ENCODE measurements at places on chromosomes 12 and 14.

GRCh38 chr12:68410018-68410660 lies 78.0 kb upstream of the MDM1 start:
- no peak for DNase-seq

GRCh38 chr14:53295985-53296582 lies 143.0 kb upstream of the DDHD1 start:
- peak; percentile 61 for DNase-seq

DNA sequence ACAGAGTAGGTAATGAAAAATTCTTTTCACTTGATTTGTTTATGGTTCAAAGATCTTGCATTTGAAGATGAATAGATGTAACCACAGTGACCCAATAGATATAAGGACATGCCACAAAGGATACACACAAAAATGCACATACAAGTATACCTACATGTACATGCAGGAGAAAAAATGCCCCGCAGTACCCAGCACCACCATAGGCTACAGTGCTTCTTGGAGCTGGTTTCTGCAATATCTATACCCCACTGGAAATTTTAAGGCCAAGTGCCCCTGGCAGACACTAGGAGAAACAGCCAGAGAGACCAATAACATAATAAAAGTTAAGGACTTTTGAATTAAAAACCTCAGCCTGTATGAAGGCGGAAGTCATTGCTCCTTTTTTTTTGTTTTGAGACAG lies 12.1 kb upstream of the STAC3 start:
- DNase-seq, result no peak

GRCh38 chr12:120851944-120852343 lies 52.2 kb downstream of the SPPL3 start:
- no peak for DNase-seq

DNA sequence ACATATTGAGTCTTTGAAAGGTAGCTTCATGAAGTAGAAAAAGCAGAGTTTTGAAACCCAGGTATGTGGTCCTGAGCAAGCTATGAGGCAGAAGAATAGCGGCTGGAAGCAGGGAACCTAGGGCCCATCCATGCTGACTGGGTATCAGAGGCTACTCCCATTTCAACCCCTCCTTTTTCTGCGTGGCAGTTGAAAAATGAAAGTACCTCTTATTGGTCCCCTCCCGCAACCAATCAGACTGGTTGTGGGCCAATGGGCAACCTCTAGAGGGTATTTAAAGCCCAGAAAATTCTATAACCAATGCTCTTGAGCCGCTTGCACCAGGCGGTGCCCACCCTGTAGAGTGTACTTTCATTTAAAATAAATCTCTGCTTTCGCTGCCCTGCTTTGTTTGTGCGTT lies 1.6 kb upstream of the SNRPF start:
- no peak for DNase-seq

DNA sequence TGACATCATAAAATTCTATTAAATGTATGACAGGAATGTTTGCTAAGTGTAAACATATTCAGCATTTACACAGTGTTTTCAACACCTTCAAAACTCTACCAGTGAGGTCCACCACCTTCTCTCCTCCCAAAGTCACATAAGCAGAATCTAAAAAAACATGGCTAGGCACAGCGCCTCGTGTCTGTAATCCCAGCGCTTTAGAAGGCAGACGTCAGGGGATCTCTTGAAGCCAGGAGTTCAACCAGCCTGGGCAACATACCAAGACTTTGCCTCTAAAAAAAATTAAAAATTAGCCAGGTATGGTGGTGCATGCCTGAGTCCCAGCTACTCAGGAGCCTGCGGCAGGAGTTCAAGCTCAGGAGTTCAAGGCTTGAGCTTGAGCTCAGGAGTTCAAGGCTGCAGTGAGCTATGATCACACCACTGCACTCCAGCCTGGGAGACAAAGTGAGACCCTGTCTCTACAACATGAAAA lies 30.0 kb downstream of the NUMB start:
- no peak for DNase-seq

- DNase-seq, result no peak
Observed at GRCh38 chr12:128056136-128056801, 210.7 kb upstream of the TMEM132C start.

- no peak for DNase-seq
Observed at GRCh38 chr14:90362558-90362896, 30.8 kb upstream of the NRDE2 start.

- no peak for DNase-seq
Observed at GRCh38 chr14:101625336-101626097, 64.2 kb downstream of the DIO3 start.

DNA sequence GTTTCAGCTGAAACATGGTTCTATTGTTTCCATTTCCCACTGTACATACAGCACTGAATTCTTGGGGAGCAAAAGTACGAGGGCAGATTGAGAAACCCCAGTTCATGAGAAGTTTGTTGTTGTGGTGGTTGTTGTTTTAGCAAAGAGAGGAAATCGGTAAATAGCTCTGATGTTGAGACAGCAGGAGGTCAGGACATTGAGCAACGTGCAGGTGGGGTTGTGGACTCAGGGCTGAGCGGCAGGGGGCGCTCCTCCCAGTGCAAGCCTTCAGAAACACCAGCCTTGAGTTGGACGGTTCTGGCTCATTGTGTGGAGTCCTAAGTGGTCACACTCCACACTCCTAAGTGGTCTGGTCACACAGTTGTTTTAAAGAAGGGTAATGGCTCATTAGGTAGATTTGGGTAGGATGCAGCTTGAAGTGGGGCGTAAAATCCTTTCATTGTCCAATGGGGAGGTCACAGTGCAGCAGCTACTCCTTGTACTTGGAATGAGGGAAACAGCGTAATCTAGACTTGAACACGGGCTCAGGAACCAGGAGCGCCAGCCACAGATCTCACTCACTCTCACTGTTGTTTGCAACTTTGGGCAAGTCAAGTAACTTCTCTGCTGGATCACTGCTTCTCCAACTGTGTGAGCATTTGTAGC lies 14.5 kb upstream of the PWP1 start:
- peak; percentile 36 for DNase-seq

GRCh38 chr14:52363961-52364360 lies 49.8 kb downstream of the PTGER2 start:
- DNase-seq, result no peak

DNA sequence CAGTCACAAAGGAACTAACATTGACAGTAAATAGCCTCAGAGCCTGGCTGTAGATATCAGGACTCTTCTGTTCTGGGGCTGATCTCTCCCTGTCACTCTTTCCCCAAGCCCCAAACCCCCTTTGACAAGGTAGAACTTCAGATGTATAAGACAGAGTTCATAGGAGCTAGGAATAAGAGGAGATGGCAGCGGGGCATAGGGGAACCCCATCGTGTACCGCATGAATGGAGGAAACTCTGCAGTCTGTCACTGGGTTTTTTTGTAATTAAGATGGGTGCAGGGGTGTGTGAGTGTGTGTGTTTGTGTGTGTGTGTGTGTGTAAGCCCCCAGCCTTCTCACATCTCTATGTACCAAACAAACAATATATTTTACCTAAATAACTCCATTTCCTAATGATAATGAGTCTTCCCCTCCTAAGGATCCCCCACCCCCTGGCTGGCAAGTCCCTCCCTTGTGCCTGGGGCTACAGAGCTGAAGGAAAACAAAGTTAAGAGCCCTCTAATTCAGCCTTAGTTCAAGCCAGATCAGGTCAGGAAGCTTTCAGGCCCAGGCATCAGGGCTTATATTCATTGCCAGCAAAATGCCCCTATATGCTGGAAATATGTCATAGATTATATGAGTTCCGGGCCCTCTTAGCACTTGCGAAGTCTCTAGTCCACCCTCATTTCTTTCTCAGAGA lies 9.1 kb upstream of the HOXC4 start:
- no peak for DNase-seq

DNA sequence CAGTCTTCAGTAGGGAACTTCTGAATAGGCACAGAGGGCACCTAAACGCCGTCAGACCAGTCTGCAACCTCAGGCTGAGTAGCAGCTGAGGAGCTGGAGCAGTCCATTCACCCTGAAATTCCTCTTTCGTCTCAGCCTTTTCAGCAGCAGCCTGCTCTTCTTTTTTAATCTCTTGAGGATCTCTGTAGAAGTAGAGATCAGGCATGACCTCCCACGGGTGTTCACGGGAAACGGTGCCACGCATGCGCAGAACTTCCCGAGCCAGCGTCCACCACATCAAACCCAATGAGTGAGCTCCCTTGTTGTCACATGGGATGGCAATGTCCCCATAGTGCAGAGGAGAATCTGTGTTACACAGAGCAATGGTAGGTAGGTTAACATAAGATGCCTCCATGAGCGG lies 11.1 kb upstream of the MARK3 start:
- no peak for DNase-seq

- no peak for DNase-seq
Observed at GRCh38 chr12:66482351-66483203, 180.3 kb downstream of the HELB start.

- no peak for DNase-seq
Observed at GRCh38 chr14:99928963-99929362, 135.8 kb downstream of the EML1 start.

- DNase-seq, result peak; percentile 34
Observed at GRCh38 chr12:12891080-12891880, at the start of gene GPRC5A. TSS of gene GPRC5A (plus strand) at chr12:12891562. CDS start at chr12:12908250, 16,688 bp downstream.

- DNase-seq, result no peak
Observed at GRCh38 chr14:64544607-64545312, 4.2 kb downstream of the HSPA2 start.

DNA sequence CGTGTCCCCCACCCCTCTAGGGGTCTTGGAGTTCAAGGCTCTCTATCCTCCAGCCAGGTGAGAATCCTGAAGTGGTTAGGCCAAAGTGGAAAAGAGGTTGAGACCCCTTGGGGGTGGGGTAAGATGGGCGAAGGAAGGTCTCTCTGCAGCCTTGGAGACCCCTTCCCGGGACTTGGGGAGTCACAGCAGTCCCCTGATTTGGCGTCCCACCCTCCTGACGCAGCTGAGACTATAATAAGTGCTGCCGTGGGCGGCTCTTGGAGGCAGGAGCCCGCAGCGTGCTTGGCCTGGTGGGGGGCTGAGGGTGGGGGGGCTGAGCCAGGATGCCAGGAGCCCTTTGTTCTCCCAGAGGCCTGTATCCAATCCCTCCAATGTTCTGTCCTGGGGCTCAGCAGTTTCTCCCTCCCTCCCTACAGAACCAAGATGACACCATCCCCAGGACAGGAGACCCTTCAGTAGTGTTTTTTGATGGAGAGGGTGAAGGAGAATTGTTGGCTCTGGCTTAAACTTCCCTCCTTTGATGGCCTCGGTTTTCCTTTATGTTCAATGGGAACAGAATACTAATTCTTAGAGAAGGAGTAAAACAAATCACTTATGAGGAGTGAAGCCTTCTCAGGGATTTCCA lies 1.5 kb upstream of the AGAP2 start:
- DNase-seq, result no peak

DNA sequence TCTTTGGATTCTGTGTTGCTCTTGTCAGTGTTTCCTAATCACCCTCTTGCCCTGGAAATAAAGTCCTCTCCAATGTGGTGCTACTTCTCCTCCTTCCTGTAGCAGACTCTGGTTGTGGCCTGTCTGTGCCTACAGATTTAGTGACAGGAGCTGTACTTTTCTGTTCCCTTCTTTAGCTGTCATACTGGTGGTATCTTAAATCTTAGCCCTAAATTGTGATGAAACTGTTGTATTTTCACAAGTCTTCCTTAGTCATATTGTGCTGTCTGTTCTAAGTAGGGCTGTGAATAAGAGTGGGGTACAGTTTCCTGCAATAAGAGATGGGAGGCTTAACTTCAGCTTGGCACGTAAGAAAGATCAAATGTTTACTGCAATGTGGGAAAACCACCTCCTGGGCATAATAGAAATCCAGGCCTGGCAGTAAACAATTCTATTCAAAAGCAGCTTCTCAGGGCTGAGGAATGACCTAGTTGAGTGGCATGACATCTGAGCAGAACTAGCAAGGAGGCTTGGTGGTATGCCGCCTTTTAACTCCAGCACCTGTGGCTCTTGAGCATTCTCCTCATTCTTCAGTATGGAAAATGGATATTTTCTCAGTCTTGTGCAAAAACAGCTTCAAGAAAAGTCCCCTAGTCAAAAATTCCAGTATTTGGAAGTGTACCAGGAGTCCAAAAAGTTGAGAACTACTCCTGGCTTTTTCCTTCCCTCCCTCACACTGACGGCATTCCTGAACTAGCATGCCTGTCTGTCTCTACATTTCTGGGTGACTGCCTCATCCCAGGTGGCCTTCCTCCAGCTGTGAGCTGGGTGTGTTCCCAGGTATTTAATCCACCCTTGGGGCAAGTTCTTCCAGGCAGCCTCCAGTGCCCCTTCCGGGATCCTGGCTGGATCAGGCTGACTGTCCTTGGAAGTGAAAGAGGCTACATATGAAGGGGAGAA lies 19.5 kb downstream of the ANO6 start:
- DNase-seq, result no peak

- DNase-seq, result no peak
Observed at GRCh38 chr14:60589442-60589841, 59.8 kb downstream of the SIX1 start.

DNA sequence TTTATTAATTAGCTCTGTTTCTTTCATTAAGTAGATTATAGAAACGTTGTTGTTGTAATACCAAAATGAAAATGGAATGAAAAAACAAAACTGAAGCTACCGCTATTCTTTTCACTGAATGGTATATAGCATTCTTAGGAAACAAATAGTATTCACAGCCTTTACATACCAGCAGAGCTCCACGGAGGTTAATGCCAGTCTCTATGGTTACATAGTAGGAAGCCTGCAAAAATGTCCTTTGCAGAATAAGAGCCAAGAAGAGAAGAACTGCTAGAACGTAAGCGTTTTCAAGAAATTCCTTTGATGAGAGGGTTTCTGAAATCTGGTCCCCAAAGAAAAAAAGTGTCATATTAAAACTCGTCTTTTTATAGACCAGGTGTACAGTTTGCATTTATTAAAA lies 30.6 kb downstream of the ABCC9 start:
- DNase-seq, result no peak

GRCh38 chr12:6934110-6934509 lies 6.4 kb downstream of the ATN1 start:
- no peak for DNase-seq

DNA sequence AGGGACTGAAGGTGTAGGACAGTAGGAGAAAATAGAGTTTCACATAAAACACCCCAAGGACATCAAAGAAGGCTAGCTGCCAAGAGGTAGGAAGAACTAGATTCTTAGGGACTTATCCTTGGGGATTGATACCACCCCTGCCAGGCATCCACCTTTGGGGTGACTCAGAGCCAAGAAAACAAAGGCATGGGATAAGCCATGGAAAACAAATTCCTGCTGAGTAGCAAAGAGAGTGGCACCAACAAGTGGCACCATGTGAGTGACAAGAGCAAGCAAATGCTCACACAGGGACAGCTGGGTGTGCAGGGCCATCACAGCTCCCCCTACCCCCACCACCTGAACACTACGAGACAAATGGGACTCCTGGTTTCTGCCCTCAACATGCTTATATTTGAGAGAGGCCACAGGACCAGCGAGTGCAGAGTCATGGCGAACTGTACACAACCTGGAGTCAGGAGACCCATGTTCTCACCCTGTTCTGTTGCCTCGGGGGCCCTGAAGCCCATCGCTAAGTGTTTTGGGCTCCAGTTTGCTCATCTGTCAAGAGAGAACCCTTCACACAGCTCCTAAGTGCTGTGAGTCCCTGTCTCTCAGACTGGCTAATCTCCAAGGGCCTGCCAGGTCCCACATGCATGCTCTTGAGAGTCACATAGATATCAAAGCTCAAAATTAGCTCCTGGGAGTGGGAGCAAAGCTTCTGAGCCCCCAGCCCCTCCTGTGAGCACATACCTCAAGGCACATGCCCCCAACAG lies 91.9 kb downstream of the DPF3 start:
- DNase-seq, result no peak

DNA sequence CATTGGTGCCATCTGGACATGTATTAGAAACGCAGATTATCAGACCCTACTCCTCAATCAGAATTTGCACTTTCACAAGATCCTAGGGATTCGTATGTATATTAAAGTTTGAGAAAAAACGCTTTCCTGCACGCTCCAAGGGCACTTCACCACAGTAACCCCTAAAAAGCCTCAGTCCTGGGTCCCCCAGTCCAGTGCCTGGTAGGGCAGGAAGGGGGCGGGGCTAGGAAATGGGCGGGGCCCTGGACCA lies 369 bp downstream of the DEPDC4 start:
- no peak for DNase-seq
